ENCODE measurements at places on chromosomes 7 and 10. TPM values are rescaled to one million over a fixed set of nuclear protein-coding genes. Genes with fewer than 3 reads are reported as not detected.

Gene SLC13A1
- not detected for total RNA-seq

Gene INTS15
- total RNA-seq, result 22.9 TPM

Gene VAX1
- not detected for total RNA-seq

- no peaks in the 10 kb centered on the region for H3K27me3 ChIP-seq
- H3K4me1 ChIP-seq, result no peaks in the 10 kb centered on the region
- no peak overlapping the region for H3K4me3 ChIP-seq
- DNase-seq, result no peak
- H3K36me3 ChIP-seq, result no peaks in the 10 kb centered on the region
Observed at GRCh38 chr7:15554744-15555143, 7.1 kb downstream of the AGMO start.

GRCh38 chr7:8751557-8752231, 318.3 kb downstream of the NXPH1 start:
- H3K4me1 ChIP-seq, result no peaks in the 10 kb centered on the region
- H3K27me3 ChIP-seq, result no peaks in the 10 kb centered on the region
- no peak for DNase-seq
- no peaks in the 10 kb centered on the region for H3K36me3 ChIP-seq
- H3K4me3 ChIP-seq, result no peak overlapping the region

DNA sequence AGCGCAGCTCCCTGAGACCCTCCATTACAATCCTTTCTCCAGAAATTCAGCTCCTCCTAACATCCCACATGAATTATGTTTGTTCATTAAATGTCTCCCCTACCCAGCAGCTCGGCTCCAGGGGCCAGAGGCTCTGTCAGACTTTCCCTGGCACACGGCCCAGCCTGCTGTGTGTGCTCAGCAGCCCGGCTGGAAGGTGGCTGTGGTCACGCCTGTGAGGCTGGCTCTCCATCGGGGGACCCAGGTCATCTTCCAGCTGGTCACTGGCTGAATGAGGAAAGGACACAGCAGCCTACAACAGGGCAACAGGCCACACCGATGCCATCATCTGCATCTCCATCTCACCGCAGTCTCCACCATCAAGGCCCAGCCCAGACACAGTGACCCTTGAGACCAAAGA, 219.8 kb downstream of the MAD1L1 start:
- DNase-seq, result no peak
- no peaks in the 10 kb centered on the region for H3K36me3 ChIP-seq
- H3K27ac ChIP-seq, result no peak overlapping the region
- no peak overlapping the region for H3K4me3 ChIP-seq
- H3K4me1 ChIP-seq, result no peaks in the 10 kb centered on the region
